ENCODE measurements at places on chromosomes 5 and 9.
A peak's percentile ranks its signal among the peaks of the same experiment; 100 is the strongest.

- DNase-seq = no peak
- no peaks in the 10 kb centered on the region for H3K36me3 ChIP-seq
- H3K4me1 ChIP-seq = peaks cover 6% of the 10 kb centered on the region
- no peak overlapping the region for H3K27ac ChIP-seq
- no peak overlapping the region for H3K4me3 ChIP-seq
- no peaks in the 10 kb centered on the region for H3K27me3 ChIP-seq
Measured at GRCh38 chr5:38541174-38541725, 15.2 kb downstream of the LIFR start.

DNA sequence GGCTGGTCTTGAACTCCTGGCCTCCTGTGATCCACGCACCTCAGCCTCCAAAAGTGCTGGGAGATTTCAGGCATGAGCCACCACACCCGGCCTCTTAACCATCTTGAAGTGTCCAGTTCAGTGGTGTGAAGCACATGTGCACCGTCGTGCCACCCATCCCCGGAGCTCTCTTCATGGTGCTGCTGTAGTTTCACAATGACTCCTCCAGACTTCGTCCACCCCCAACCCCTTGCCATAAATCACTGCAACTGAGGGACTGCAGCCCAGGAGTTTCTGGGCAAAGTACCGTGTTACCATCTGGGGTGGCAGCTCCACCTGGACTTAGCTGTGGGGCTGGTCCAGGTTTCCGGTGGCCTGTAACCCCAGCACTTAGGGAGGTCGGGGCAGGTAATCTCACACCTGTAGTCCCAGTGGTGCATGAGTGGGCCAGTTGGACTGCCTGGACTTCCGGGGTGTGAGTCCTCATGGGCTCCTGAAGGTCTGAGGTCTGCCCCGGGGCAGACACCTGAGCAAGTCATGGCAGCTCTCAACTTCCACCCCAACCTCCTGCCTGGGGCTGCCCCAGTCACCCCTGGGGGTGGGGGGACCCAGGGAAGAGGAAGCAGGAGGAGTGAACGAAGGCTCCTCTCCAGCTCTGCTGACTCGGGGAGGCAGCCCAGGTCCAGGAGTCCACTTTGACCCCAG lies 6.6 kb upstream of the N4BP3 start:
- no peaks in the 10 kb centered on the region for H3K36me3 ChIP-seq
- H3K4me3 ChIP-seq = no peak overlapping the region
- peaks cover 19% of the 10 kb centered on the region for H3K27me3 ChIP-seq

DNA sequence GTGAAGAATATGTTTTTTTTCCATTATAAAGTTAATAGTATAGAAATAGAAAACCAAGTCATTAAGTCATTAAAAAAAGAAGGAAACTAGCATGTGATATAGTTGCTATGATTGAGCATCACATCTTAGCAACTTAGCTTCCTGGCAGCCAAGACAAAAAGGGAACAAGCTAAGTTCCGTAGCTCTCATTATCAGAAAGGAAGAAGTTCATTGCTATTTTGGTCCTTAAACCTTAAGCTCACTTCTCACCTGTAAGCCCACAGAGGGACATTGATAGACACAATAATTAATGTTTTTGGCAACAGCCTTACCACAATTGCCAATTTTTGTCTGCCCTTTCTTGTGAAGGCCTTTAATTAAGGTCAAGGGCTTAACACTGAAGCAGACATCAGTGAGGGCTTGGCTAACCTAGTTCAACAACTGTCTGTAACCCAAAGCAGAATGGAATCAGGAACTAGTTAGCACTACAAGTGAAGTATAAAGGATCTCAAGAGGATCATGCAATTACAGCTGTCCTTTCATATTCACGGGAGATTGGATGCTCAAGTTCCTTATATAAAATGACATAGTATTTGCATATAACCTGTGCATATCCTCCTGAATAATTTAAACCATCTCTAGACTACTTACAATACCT lies 24.0 kb upstream of the KLF4 start:
- no peaks in the 10 kb centered on the region for H3K4me1 ChIP-seq
- no peaks in the 10 kb centered on the region for H3K27me3 ChIP-seq
- no peak for DNase-seq
- H3K36me3 ChIP-seq = no peaks in the 10 kb centered on the region

- H3K27me3 ChIP-seq = no peaks in the 10 kb centered on the region
- no peaks in the 10 kb centered on the region for H3K4me1 ChIP-seq
- H3K4me3 ChIP-seq = no peak overlapping the region
- no peak overlapping the region for H3K27ac ChIP-seq
Measured at GRCh38 chr9:108363311-108363710, 492.5 kb downstream of the ACTL7B start.

- no peak overlapping the region for H3K27ac ChIP-seq
- peak; percentile 24 for DNase-seq
- no peaks in the 10 kb centered on the region for H3K27me3 ChIP-seq
- H3K4me1 ChIP-seq = no peaks in the 10 kb centered on the region
- H3K36me3 ChIP-seq = no peaks in the 10 kb centered on the region
Measured at GRCh38 chr9:114898741-114899140, 31.6 kb downstream of the TNFSF8 start.

- H3K4me3 ChIP-seq = no peak overlapping the region
- H3K27me3 ChIP-seq = no peaks in the 10 kb centered on the region
- H3K36me3 ChIP-seq = no peaks in the 10 kb centered on the region
- peak; percentile 48 for DNase-seq
- H3K27ac ChIP-seq = peak overlapping the region; percentile 46
- peaks cover 56% of the 10 kb centered on the region for H3K4me1 ChIP-seq
Measured at GRCh38 chr9:91902475-91903125, 47.4 kb downstream of the ROR2 start.

GRCh38 chr5:2029206-2029605 lies 146.5 kb upstream of the IRX4 start:
- peaks cover under 1% of the 10 kb centered on the region for H3K27me3 ChIP-seq
- H3K4me1 ChIP-seq = no peaks in the 10 kb centered on the region
- no peak for DNase-seq
- H3K4me3 ChIP-seq = peak overlapping the region; percentile 64
- H3K27ac ChIP-seq = no peak overlapping the region
- no peaks in the 10 kb centered on the region for H3K36me3 ChIP-seq

- no peak overlapping the region for H3K4me3 ChIP-seq
- no peaks in the 10 kb centered on the region for H3K4me1 ChIP-seq
- no peaks in the 10 kb centered on the region for H3K36me3 ChIP-seq
- H3K27me3 ChIP-seq = peaks cover 44% of the 10 kb centered on the region
Measured at GRCh38 chr9:130532426-130533080, 46.8 kb upstream of the FUBP3 start.

DNA sequence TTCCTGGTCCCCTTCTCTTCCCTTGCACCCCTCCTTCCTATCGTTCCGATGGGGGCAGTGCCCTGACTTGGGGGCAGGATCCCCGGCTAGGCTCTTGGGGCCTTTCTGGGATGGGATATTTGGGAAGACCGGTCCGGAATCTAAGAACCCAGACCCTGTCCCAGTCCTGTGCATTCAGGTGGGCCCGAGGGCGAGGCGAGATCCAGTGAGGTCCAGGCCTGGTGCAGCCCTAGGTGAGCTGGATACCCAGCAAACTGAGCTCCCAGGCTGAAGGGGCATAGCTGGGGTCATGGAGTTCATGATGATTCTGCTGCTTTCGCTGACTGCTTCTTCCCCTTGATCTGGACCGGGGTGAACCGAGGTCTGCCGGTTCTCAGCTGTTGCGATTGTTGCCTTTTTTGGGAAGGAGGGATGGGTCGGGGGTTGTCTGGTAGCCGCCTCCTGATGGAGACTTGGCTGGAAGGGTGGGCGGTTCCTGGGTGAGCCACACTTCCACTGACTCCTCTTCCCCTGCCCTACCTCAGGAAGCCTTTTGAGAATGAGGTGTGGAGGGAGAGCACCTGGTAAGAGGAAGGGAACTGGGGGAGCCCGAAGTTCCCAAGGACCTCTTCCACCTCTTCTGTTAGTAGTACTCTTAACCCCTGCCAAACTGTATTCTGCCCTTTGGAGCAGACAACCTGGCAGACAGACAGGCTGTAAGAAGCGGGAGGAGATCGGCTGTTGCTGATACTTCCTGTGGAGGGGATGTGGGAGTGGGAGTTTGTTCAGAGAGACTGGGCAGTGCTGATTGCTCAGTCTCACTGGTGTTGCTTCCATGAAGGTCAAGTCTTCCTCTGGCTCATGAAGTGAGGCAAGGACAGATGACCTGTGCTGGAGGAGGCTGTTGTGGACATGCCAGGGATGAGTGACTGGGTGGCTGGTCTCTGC lies 1.0 kb downstream of the LRRC8A start:
- H3K27ac ChIP-seq = peak overlapping the region; percentile 62
- H3K27me3 ChIP-seq = no peaks in the 10 kb centered on the region
- H3K36me3 ChIP-seq = peaks cover 24% of the 10 kb centered on the region
- peaks cover 22% of the 10 kb centered on the region for H3K4me1 ChIP-seq

DNA sequence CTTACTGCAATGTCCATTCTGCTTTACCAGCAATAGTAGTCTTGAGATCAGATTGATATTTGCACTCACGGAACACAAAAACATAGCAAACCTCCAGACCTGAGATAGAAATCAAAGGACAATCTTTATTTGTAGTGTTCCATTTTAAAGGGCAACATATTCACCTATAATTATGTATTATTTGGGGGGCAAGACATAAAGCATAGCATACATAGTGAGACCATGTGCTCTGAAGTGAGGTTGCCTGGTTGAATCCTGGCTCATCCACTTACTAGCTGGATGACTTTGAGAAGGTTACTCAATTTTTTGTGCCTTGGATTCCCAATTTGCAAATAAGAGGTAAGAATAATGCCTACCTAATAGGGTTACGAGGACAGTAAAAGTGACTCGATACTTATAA lies at the start of gene OR1B1:
TSS of gene OR1B1 (minus strand) at position 101 of the 400 bp plus-strand sequence.
- no peaks in the 10 kb centered on the region for H3K27me3 ChIP-seq
- no peak for DNase-seq
- no peaks in the 10 kb centered on the region for H3K4me1 ChIP-seq
- H3K4me3 ChIP-seq = no peak within 1 kb of the TSS

DNA sequence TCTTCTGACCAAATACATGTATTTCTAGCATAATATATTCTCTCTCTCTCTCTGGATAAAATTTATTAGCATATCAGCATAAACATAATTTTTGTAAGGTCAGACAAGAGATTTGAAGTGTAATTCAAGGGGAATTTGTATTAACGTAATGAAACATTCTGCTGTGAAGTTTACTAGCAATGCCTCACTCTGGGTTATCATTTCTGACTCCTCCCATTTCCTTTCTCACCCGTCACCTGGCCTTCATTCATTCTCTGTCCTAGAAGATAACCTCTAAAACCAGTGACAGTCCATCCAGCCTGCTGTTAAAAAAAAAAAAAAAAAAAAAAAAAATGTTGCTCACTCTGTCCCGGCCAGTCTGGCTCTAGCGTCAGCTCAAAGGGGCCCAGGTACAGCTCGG lies 27.1 kb downstream of the GRAMD2B start:
- no peaks in the 10 kb centered on the region for H3K27me3 ChIP-seq
- no peak overlapping the region for H3K27ac ChIP-seq
- H3K4me1 ChIP-seq = peaks cover 11% of the 10 kb centered on the region
- H3K4me3 ChIP-seq = no peak overlapping the region
- DNase-seq = no peak

DNA sequence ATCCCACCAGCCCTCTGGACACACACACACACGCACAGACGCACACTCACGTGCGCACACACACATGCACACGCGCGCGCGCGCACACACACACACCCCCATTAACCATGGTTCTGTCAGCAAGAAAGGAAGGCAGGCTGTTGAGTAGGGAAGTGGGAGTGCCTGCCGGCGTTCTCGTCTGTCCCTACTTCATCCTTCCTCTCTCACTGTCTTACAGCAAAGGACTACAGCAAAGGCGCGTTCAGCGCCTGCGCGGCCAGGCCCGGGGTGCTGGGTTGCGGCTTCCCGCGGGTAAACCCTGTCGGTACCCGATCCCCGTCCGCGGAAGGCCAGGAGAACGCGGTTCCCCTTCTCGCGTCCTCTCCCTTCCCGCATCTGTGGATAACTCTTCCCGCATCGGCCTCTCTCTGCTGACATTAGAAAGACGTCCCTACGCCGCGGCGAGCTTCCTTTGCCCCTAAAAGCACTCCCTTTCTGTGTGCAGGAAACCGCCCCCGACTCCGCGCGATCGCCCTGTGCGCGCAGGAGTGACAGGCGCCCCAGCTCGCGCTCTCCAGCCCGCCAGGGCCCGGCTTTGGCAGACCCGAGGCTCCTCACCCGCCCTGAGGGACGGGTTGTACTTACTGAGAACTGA lies 219.2 kb downstream of the AGTPBP1 start:
- H3K4me3 ChIP-seq = peak overlapping the region; percentile 45
- peaks cover 7% of the 10 kb centered on the region for H3K4me1 ChIP-seq
- H3K36me3 ChIP-seq = no peaks in the 10 kb centered on the region
- peaks cover 53% of the 10 kb centered on the region for H3K27me3 ChIP-seq

DNA sequence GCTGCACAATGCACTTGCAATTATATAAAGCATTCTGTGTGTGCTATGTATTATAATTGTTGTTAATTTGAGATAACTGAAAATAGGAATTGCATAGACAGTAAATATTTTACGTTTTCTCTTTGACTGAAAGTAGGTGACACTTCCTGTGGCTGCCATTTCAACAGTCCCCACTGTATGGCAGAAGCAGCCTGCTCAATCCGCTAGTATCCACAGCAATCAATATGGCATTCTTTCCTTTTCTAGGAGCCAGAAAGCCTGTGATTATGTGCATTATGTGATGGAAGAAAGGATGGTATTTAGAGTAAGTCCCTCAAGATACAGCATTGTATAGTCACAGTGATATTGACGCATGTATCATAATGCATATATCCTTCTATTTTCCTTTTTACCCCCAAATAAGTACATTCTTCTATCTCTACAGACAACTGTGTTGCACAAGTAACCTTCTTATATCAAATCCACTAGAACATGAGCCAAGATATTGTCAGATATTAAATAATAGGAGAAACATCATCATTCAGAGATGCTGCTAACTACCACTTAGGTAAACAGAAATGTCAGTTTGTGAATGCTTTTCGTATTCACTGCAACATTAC lies 59.7 kb downstream of the CARTPT start:
- DNase-seq = peak; percentile 22
- no peaks in the 10 kb centered on the region for H3K36me3 ChIP-seq
- H3K4me1 ChIP-seq = no peaks in the 10 kb centered on the region
- H3K27ac ChIP-seq = no peak overlapping the region

DNA sequence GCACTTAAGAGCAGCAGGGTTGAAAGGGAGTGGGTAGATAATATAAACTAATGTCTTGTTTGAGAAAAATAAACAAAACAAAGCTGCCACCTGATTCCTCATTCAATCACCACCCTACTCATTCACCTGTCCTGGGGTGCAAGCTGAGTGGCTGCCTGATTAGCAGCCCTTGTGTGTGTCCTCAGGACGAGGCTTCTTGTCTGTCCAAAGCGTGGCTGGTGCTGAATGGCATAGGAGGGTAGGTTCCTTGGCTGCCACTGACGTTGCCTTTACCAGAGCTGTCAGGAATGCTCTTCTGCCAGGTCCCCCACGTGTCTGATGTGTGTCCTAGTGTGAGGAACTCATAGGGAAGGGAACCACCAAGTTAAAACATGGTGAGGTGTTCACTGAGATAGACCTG lies 146.6 kb upstream of the SLC24A2 start:
- H3K27ac ChIP-seq = no peak overlapping the region
- no peak for DNase-seq
- no peak overlapping the region for H3K4me3 ChIP-seq
- no peaks in the 10 kb centered on the region for H3K27me3 ChIP-seq

DNA sequence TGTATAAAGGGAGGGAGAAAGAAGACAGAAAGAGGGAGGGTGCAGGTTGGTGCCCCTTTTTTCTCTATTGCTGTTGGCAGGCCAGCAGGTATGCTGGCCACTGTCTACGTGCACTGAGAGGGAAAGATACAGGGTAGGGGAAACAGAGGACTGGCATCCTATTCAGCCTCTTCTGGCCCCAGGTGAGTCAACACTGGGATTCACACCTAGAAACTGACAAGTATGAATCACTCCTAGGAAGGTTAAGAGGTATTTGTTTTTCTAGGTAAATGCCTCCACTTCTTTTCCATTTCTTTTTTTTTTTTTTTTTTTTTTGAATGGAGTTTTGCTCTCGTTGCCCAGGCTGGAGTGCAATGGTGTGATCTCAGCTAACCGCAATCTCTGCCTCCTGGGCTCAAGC lies 2.8 kb upstream of the UBAP1 start:
- no peak overlapping the region for H3K27ac ChIP-seq
- DNase-seq = no peak
- peaks cover 5% of the 10 kb centered on the region for H3K4me1 ChIP-seq
- H3K4me3 ChIP-seq = no peak overlapping the region
- no peaks in the 10 kb centered on the region for H3K36me3 ChIP-seq
